ENCODE measurements at places on chromosomes 7 and 10.

DNA sequence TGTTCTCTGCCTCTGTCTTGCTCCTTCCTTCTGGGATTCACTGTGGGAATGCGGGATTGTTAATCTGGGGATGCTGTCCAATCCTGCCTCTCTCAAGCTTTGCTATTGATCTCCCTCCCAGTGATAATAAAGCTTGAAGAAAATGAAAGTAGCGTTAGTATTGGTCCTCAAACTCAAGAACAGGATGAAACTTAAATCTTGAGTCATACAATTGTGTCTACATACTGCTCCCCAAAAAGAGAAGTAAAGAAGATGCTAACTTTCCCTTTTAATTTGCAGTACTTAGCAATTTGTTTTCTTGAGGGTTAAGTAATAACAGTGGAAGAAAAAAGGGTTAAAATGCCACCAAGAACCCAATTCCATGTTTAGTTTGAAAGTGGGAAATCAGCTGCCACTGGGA is 13.6 kb downstream of the CFTR start:
- DNase-seq: no peak

DNA sequence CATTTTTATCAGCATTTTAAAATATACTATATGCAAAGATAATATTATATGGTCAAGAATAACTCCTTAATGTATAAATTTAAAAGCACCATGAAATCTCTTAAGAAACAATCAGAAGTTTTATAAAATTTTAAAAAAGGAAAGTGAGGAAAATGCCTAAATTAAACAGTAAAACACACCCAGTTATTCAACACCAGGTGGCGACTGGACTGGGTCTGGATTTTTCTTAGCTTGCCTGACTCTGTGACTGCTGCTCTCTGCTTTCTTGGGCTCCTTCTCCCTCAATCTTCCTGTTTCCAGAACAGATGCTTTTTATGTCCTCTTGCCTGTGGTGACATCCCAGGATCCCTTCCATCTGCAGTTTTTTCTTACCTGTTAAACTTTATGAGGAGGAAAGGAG is 200.3 kb downstream of the BICC1 start:
- DNase-seq: no peak

DNA sequence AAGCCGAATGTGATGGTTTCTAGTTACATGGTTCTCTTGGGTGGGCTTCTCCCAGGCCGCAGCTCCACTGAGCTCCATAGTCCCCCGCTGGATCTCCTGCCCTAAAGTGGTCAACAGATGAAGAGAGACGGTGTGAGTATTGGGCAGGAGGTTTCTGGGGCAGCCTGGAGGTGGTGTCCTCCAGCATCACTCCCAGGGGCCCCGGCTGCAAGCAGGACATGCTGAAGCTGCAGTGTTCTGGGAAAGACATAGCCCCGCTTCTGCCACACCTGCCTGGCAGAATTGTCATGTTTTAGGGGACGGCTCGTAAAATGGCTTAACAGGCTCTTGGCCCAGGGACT is 40.4 kb downstream of the CALML3 start:
- DNase-seq: no peak

GRCh38 chr10:116948530-116948870 is 56.5 kb downstream of the SHTN1 start:
- DNase-seq: no peak

DNA sequence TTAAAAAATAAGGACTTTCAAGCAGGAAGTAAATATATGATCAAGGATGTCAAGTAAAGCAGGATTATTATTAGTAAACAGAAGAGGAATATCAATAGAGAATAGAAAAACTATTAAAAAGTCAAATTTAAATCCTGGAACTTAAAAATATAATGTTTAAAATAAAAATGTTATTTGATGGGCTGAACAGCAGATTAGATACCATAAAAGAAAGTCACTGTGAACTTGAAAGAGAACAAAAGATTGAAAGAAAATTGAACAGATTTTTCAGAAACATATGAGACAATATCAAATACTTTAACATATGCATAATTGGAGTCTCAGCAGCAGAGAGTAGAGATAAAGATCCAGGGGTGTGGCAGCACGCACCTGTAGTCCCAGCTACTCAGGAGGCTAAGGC is 1213.7 kb upstream of the AUTS2 start:
- no peak for DNase-seq

Data from NCI-H460 (cell line).